Vein endothelial cell (primary cell): ENCODE measurements at places on chromosomes 13 and 19. TPM values are rescaled to one million over a fixed set of nuclear protein-coding genes. Genes with fewer than 3 reads are reported as not detected.

The VAV1 gene
- not detected in 2 replicates for total RNA-seq

The MEX3D gene
- 103 and 152 TPM in 2 replicates for total RNA-seq

The DNAAF3 gene
- 0.33 and 0.38 TPM in 2 replicates for total RNA-seq

The ACP7 gene
- total RNA-seq = not detected in 2 replicates

The DACH1 gene
- 1.6 and 7.2 TPM in 2 replicates for total RNA-seq

The OR10H1 gene
- not detected in 2 replicates for total RNA-seq

The ZNF627 gene
- total RNA-seq = 20.9 and 21.1 TPM in 2 replicates

The SYNE4 gene
- total RNA-seq = 0.19 TPM in 1 of 2 replicates, not detected in the other

The ERFL gene
- not detected in 2 replicates for total RNA-seq

The CPAMD8 gene
- 2.3 and 3.6 TPM in 2 replicates for total RNA-seq

The THSD8 gene
- not detected in 2 replicates for total RNA-seq

The GGN gene
- 0.29 and 0.65 TPM in 2 replicates for total RNA-seq

The ZNF560 gene
- under 0.01 and 0.19 TPM in 2 replicates for total RNA-seq

The LILRB4 gene
- not detected in 2 replicates for total RNA-seq

The GNA15 gene
- total RNA-seq = under 0.01 TPM in 1 of 2 replicates, not detected in the other

The DAND5 gene
- total RNA-seq = not detected in 2 replicates

The GRIK5 gene
- total RNA-seq = under 0.01 TPM in 1 of 2 replicates, not detected in the other

The ZNF112 gene
- 6.2 and 8.2 TPM in 2 replicates for total RNA-seq

The AZU1 gene
- total RNA-seq = not detected in 2 replicates

The ZNF568 gene
- total RNA-seq = 6.5 and 7.7 TPM in 2 replicates

The LRRC8E gene
- 1.1 and 1.3 TPM in 2 replicates for total RNA-seq

The RNF17 gene
- not detected in 2 replicates for total RNA-seq

The KLK4 gene
- not detected in 2 replicates for total RNA-seq

The ADM5 gene
- 0.98 and 1.9 TPM in 2 replicates for total RNA-seq

The TPTE2 gene
- not detected in 2 replicates for total RNA-seq

The CCDC106 gene
- total RNA-seq = 9.4 and 14.0 TPM in 2 replicates

The SERPINE3 gene
- under 0.01 TPM in 1 of 2 replicates, not detected in the other for total RNA-seq

The ADGRE3 gene
- not detected in 2 replicates for total RNA-seq

The TEKTIP1 gene
- total RNA-seq = not detected in 2 replicates

The C13orf42 gene
- total RNA-seq = not detected in 2 replicates

The ZNF439 gene
- 0.33 and 3.4 TPM in 2 replicates for total RNA-seq

The PTPRH gene
- 0.48 and 0.65 TPM in 2 replicates for total RNA-seq

The ATP4A gene
- not detected in 2 replicates for total RNA-seq

The OR7E24 gene
- not detected in 2 replicates for total RNA-seq

The KLF5 gene
- total RNA-seq = 2.6 and 4.1 TPM in 2 replicates

The PSG3 gene
- total RNA-seq = not detected in 2 replicates

The ZNF317 gene
- total RNA-seq = 22.3 and 26.8 TPM in 2 replicates

The CD209 gene
- not detected in 2 replicates for total RNA-seq
